Stimulated activated CD4-positive, alpha-beta T cell treated with anti-CD3 and anti-CD28 coated beads, Interleukin-12 subunit alpha, Interleukin-12 subunit beta, amount 100 ng/mL, for 4 hours (primary cell): ENCODE measurements at places on chromosomes 3 and 15.

DNA sequence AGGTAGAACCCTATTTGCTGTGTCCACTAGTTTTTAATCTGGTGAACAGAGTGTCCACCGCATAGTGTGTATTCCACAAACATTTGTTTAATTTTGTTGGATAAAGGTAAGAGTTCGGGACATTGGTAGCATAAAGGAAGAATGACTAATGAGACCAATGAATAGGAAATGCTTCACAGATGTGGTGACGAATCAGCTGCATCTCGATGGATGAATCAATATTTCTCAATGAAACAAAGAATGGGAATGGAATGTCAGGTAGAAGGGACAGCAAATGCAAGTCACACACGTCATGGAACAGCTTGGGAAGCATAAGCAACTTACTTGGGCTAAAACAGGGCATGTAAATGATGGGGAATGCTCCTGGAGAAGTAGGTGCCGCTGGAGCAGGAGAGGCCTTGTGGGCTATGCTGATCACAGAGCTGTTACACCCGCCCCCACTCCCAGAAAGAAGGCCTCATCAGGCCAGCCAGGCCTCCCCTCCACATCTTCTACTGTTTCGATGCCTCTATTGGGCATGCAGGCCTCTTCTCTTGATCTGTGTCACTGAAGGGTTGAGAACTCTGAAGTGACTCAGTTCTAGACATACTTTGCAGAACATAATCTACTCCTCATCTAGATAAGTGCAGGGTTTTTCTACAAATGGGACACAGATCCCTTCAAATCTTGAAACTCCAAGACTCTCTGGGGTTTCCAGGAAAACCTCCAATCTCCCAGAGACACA, 120.0 kb upstream of the GADL1 start:
- DNase-seq: no peak

DNA sequence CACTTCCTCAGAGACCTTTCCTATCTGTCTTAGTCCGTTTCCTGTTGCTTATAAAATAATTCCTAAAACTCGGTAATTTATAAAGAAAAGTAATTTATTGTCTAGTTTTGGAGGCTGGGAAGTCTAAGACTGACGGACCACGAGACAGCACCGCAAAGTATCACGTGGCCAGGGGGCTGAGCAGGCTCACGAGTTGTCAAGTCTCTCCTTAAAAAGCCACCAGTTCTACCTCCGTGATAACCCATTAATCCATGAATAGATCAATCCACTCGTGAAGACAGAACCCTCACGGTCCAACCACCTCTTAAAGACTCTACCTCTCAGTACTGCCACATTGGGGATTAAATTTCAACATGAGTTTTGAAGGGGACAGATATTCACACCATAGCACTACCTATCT, 821 bp downstream of the LINS1 start:
- DNase-seq: peak; percentile 28

- no peak for DNase-seq
Measured at GRCh38 chr15:88911766-88912118, 1.4 kb downstream of the MFGE8 start.

DNA sequence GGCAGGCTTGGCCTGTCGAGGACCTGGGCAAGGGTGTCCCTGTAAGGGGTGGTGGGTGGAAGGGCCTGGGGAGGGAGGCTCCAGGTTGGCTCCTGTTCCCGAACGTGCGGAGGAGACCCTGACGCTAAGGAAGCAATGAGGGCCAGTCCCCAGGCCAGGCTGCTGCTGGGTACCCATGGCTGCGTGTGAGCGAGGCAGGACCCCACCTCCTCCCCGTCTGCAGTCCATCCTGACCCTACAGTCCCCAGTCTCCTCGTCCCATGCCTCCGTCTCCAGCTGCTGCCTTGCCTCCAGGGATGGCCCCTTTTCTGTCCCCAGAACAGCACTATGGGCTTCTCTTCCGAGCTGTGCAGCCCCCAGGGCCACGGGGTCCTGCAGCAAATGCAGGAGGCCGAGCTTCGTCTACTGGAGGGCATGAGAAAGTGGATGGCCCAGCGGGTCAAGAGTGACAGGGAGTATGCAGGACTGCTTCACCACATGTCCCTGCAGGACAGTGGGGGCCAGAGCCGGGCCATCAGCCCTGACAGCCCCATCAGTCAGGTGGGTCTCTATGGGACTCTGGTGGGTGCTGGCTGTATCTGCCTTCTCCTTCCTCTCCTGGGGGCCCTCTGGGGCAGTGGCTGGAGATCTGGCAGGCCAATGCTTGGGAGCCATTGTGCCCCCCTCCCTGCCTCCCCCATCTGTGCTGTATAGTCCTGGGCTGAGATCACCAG, 571 bp downstream of the FES start:
- DNase-seq: no peak

- no peak for DNase-seq
Measured at GRCh38 chr3:100992231-100993012, 799 bp downstream of the ABI3BP start.
